ENCODE measurements at places on chromosomes 1 and 21.

DNA sequence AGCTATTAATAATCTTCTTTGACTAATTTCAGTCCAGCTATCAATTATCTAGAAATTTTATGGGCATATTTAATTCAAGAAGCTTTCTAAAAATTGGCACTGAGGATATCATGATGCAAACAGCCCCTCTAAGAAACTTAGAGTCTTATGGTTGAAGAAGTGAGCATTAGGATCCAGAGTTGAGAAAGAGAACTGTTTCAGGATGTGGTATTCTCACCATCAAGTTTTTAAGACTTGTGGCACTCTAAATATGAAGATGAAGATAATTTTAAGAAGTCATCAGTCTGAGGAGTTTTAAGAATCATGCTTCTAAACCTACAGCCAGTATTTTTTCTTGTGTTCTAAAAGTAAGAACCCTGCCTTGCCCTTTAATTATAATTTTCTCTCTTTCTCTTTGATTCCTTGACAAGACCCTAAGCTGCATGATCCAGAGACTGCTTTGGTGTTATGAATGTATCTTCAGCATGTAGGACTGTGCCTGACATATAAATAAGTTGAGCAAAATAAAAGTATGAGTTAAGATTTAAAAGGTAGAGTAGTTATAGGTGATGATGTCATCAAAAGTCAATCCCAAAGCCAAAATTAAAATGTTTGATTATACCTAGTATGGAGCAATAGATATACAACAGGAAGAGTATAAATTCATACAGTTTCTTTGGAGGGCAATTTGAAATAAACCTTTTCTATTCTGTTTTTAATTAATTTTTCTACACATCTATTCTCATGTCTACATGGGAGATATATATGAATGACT lies 39.1 kb downstream of the RPS6KC1 start:
- DNase-seq = no peak

- DNase-seq = no peak
These were observed 364.8 kb downstream of the CEP170 start for GRCh38 chr1:242890192-242890741.

DNA sequence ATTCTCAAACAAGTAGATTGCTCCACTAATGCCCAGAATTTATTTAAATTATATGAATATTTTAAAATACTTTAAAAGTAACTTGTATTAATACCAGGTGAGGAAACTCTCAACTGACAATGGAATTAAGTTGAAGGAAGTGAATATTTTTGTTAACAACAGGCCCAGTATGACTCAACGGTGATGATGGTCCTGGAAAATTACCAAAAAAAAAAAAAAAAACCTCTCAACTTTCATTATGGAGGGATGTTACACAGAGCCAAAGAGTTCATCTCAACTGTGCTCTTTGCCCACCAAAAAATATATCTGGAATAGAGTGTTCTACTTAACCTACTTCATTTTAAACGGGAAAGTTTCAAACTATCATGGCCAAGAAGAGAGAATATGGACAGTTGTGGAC lies 28.3 kb downstream of the CFH start:
- no peak for DNase-seq

- DNase-seq = no peak
These were observed at the start of gene DNALI1 for GRCh38 chr1:37556712-37557196. Gene DNALI1, plus strand, starts transcription at chr1:37556940. Its CDS starts 55 bp downstream, at chr1:37556995.

DNA sequence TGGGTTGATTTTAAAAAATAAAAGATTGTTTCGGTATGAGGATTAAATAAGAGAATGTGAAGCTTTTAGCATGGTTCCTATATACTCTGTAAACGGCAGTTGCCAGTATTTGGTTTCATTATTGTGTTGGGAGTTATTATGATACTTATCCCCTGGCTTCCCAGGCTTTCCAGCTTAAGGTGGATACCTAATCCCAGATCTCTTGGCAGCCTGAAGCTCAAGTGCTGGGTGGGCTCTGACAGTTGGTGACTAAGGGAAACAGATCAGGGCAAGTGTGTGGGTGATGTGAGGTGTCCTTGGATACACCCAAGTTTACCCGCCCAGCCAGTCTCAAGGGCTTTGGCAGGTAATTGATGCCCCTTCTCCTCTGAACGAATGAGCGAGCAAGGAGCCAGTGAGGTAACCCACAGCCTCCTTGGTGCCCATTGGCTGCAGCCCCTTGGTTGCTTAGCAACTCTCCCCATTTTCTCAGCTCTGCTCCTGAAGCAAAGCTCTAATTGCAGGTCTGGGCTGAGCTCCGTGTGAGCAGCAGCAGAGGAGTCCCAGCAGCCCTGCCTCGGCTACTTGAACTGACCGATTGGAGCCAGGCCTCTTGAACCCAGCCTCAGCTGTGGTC lies 6.1 kb downstream of the IPO13 start:
- DNase-seq = no peak

DNA sequence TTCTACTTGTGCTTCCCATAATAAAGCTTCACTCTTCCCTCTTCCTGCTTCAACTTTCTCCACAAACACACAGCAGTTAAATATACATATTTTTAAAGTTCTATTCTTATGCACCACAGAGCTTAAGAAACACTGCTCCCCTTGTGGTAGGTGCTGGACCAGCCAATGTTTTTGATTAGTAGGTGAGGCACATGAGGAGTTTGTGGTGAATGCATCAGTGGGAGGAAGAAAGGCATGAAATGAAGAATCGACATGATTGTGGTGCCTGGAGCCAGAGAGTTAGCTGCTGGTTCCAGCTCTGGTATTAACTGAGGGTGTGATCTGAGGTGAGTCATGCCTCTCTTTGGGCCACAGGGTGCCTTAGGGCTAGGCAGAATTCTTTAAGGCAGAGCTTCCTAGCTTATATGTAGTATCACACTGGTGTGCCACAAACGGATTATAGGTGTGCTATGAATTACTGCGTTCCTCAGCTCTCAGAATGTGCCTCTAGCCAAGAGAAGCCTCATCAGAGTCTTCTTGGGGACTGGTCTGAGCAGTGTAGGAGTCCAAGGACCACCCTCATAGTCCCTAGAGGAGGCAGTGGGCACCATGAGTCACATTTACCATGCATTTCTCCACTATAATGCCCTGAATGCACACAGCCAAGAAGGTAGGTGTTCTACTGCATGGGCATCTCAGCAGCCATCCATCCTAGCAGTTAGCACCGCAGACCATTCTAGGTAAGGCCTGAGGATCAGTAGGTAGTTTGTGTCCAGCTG lies 97.4 kb upstream of the SGIP1 start:
- DNase-seq = peak; percentile 62

DNA sequence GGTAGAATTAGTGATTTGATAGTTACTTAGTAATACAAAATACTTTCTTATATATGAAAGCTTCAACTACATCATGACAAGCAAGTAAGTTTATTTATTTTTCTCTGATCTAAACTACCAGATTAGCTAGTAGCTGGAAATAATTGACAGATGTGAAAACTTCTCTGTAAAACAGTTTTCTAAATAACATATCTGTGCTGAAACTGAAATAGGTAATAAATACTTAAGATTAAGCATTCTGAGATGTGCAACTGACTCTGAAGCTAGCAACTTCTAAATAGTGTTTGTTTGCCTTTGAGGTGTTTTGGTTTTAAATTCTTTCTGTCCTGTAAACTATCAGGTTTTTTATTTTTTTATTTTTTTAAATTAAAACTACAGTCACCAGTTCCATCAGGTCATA lies 18.5 kb upstream of the LHX8 start:
- no peak for DNase-seq

DNA sequence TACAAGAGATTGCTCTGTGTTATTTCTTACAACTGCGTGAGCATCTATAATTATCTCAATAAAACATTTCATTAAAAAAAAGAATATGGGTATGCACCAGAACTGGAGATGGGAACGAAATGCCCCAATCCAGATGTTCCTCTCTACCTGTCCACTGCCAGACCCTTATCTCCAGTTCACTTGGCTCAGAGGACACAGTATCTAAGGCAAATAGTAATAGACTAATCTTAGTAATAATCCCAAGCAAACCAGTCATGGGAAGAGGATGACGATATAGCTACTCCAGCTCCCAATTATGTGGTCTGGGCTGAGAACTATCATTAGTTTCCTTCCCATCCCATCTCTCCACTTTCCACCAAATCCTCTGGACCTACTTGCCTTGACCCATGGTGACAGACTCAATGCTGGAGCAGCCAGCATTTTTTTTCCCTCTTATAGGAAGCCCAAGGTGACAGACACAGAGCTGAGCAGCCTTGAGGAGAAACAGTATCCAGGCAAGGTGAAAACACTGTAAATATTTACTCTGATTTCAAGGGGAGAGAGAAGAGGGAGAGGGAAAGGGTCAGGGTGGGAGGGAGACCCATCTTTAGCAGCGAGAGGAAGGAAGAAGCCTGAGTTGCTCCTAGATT lies 28.7 kb downstream of the DDX20 start:
- DNase-seq = no peak

DNA sequence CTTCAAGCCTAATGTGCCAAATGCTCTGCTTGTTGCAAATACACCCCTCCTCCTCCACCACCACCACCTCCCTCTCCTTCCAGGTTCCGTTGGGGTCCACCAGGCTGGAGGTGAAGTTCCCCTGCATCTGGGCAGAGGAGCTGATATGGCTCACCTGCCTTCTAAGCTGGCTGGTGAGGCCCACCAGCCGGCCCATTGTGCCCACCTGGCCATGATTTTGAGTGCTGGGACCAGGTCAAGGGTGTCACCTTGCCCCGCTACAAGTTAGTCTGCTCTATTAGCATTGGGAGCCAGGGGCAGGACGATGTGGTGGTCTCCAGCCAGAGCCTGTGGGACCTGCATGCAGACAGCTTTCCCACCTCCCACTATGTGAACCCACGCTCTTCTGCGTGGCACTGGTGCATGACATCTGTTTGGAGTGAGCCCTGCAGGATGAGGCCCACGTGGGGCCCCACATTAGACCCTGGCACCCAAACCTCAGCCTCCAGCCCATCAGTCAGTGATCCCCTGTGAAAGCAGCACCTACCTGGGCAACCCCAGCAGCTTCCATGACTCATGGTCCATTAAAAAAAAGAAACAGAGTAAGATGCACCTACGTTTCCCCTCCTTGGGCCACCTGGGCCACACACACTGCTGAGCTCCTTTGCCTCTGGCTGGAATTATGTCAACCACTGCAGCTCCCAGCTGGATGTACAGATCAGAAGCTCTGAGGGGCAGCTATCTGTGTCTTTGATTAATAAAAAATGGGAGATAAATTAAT lies 15.6 kb upstream of the CDCP2 start:
- no peak for DNase-seq

DNA sequence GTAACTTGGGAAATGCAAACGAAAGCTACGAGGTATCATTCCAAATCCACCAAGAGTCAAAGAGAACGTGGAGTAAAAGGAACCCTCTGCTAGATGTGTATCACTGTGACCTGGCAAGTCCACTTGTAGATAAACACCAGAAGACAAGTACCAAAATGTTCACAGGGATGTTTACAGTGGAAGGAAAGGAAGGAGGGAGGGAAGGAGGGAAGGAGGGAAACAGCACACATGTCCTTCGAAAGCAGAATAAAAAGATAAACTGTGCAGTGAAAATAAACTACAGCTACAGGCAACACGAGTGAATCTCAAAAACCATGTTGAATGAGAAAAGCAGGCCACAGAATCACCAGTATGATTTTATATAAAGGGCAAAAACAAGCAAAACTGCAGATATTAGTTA lies 59.9 kb downstream of the TP53BP2 start:
- no peak for DNase-seq

DNA sequence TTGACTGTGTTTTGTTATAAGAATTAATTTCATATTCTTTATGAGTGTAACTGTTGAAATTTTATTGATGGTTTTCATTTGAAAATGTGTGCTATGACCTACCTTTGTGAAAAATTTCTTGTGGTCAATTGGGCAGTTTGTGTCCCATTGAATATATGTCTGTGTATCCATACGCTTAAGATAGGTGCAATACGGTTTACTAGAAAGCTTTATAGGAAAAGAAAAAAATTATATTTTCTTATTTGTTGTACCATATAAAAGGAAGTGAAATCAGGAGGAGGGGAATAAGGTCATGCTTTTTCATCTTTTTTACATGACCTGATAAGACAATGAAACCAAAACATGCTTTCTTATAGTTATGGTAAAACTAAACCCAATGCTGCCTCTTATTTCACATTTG lies 807.7 kb downstream of the USP25 start:
- DNase-seq = no peak

- no peak for DNase-seq
These were observed 82.4 kb upstream of the GPR88 start for GRCh38 chr1:100455478-100456072.

DNA sequence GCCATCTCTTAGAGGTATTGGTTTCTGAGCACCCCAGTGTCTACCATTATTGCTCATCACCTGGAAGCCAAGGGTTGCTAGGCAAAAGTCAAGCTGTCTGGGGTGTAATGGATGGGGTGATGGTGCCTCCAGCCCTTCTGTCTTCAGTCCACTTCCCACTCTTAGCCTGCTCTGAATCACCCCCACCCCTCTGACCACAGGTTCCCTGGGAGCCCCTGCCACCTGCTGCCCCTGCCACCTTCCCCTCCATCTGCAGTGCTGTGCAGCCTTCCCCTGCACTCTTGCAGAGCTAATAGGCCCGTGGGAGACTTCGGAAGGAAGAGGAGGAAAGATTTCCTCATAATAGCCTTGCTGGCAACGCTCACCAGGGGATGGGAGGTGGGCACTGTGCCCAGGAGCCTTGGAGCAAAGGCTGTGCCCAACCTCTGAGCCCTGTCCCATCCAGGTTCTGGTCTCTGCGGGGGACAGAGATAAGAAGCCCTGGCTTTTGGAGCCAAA lies 35.5 kb downstream of the CAPN2 start:
- no peak for DNase-seq

DNA sequence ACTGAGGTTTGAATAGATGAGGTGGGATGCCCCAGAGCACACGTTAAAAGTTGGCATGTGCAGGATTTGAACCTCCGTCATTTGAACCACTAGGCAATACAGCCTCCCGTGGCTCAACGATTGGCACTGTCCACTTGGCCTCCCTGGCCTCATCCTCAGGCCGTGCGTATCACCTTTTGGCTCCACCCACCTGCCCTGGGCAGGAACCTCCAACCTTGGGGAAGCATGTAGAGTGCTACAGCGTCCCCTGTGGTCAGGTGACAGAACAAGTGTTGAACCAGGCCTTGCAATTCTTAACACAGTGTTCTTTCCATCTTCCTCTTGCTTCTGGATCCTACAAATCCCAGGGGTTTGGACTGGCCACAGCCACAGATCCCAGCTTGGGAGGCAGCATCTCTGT lies 112.6 kb downstream of the PAX7 start:
- DNase-seq = no peak

DNA sequence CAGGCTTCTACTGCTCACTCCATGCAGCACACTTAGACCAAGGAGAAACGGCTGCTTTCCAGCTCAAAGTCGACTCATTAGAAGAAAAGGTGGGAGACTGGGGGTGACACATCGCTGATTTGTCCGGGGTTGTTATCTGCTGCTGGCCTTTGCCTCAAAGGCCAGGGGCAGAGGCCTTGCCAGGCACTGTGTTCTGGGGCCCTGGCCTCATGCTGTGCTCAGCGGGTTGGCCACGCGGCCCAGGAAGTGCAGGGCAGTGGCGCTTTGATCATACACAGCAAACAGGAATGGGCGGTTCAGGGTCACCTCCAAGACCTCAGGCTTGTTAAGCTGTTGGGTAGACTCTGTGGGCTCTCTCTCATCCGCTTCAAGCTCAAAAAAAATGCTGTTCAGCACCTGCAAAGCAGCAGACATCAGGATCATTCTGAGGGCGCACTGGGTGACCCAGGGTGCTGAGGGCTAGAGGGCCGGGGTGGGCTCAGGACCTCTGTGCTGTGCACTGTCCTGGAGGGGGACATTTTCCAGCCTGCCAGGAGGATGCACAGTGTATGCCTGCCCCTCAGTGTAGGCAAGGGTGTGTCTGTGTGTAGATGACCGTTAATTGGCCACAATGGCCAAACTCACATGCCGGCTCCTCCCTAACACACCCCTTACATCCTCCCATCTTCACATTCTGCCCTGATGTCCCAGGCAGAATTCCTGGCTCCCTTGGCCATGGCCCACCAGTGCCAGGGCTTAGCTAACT lies 10.8 kb downstream of the AGT start:
- DNase-seq = no peak

- DNase-seq = no peak
These were observed 33.9 kb downstream of the TMEM63A start for GRCh38 chr1:225848030-225848955.

Data from epithelial cell of proximal tubule (primary cell).